Jurkat, Clone E6-1 (cell line): ENCODE measurements at places on chromosomes 1 and 21.

- peak; percentile 1 for DNase-seq
Observed at GRCh38 chr1:2786329-2787162, 14.9 kb downstream of the TTC34 start.

DNA sequence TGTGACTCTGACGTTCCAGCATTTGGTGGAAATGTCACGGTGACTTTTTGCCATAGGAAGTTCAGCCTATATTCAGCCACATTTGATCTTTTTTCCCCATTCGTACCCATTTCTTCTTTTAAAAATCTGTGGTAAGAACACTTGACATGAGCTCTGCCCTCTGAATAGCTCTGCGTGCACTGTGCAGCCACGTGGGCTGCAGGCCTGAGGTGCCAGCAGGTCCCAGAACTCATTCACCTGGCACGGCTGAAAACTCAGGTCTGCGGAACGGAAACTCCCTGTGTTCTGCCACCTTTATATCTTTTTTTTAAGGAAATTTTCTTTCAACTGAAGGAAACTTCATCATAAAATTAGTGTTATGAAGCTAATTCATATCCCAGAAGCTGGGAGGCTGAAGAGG is 28.6 kb downstream of the CEP104 start:
- DNase-seq: no peak

DNA sequence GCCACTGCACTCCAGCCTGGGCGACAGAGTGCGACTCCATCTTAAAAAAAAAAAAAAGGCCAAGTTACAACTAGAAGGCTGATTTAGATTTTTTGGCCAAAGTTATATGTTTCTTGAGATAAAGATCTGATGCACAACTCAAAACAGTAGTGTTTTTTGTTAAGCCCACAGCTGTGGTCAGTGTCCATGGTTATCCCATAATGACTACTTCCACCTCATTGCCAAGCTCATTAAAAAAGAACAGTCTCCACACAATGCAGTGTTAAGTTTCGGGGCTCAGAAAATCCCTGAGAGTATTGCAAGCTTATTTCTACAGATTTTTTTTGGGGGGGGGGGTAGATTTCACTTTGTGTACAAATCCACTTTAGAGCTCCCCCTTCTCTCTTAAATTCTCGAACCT is 120.5 kb downstream of the RUNX1 start:
- no peak for DNase-seq

- DNase-seq: no peak
Observed at GRCh38 chr1:204380293-204380831, 20.6 kb upstream of the PLEKHA6 start.

DNA sequence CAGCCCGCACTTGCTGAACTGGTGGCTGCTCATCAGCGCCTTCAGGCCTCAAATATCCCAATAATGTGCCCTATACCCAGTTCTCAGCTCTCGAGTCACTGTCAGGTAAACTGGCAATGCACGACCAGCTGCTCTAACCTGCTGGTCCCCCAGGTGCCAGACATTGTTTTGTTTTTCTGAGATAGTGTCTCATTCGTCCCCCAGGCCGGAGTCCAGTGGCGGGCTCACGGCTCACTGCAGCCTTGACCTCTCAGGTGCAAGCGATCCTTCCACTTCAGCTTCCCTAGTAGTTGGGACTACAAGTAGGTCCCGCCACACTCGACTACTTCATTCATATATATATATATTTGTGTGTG is 1.0 kb upstream of the NADK start:
- no peak for DNase-seq

DNA sequence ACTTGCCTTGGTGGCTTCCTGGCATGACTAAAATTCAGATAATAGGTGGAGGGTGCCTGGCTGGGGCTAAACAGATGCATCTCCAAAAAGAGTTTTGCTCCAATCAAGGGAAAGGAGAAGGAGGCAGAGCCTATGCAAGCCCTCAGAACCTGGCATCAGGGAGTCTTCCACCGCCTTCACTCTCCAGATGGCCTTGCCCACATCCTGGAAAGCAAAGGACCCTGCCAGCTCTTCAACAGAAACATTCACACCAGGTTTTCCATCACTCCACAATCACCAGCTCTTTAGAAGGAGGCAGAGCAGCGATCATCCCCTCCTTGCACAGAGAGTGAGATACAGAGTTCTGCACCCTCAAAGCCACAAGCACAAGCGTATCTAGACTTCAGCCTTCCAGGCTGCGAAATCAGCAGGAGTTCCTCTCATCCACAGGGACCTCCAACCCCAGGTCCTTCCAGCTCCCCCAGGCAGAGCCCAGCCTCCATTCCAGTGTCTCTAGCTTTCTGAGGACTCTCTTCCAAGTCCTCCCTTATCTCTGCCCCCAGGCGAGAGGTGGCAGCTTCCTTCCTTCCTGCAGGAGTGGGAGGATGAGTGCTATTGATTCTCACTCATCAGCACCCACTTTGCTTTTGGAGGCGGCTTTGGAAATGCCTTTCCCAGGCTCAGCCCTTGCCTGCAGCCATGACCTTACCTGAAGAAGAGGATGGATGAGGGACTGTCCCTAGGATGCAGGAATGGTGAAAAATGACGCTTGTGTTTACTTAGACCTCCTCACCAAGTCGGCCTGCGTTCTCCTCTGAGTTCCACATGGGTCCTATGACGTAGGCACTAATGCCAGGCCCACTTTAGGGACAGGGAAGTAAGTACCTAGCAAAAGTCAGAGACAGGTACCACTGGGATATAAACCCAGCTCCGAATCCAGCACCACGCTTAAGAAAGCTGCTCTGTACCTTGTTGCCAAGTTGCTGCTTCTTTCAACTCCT is 75.4 kb downstream of the RIPK4 start:
- peak; percentile 18 for DNase-seq

DNA sequence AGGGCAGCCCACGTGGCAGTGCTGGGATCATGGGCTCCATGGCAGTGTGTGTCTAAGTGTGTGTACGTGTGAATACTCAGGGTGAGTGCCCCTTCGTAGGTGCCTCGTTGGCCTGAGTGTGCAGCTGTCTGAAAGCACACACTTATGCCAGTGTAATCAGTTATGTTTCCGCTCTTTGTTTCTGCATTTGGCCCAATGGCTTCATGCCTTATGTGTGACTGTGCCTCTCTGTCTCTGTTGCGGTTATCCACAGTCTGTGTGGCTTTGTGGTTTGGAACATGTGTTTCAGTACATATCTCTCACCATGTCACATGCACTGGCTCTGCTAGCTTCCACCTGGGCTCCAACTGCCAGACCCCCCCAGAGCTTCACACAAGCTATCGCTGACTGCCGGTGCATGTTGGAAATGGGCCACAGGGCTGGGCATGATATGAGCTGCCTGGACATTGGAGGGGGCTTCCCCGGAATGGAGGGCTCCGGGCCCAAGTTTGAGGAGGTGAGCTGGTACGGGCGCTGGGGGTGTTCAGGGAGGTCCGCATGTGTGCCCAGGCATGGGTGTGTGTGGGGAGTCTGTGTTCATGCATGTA is 70.3 kb upstream of the TINAGL1 start:
- peak; percentile 100 for DNase-seq

- DNase-seq: no peak
Observed at GRCh38 chr1:212421165-212421564, 6.5 kb upstream of the PACC1 start.

DNA sequence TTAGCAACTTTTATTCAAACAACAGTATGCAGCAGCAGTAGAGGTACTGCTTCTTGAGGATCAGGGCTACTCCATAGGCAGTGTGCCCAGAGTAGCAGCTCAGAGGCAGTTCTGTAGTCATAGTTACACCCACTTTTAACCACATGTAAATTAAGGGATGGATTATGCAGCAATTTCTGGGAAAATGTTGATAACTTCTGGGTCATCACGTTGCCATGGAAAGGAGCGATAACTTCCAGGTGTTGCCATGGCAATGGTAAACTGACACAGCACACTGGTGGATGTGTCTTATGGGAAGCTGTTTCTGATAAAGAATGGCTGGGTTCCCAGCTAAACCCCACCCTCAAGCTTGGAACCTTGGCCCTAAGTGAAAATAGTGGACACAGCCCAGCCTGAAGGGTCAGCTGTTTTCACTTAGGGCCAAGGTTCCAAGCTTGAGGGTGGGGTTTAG is 29.0 kb upstream of the PLA2G2A start:
- no peak for DNase-seq

DNA sequence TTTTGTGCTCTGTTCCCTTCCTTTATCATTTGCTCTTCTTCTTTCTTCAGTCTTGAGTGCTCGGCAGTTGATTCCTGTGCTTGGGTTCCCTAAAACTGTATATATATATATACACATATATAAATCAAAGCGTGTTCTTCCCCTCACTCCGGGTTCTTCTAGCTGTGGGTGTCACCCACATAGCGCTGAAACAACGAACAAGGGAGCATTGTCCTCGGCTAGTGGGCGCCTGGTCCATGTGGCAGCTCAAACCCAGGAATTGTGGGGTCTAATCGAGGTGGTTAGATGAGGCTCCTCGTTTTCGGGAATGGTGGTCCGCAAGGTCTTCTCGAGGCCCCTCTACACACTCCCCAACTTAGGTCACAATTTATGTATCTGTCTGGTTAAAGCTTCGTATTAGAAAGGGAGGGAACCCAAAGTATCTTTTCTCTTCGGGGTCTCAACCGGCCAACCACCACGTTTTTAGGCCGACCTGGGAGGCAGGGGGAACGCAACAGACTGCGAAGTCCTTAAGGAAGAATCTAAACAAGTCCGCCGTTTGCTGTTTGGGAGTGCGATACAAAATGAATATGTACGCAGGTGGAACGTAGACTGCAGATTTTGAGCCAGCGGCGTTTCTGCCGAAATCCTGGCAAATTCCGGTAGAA is 504 bp upstream of the SDHC start:
- no peak for DNase-seq

GRCh38 chr1:6298940-6299465 is 38.1 kb upstream of the GPR153 start:
- DNase-seq: no peak

DNA sequence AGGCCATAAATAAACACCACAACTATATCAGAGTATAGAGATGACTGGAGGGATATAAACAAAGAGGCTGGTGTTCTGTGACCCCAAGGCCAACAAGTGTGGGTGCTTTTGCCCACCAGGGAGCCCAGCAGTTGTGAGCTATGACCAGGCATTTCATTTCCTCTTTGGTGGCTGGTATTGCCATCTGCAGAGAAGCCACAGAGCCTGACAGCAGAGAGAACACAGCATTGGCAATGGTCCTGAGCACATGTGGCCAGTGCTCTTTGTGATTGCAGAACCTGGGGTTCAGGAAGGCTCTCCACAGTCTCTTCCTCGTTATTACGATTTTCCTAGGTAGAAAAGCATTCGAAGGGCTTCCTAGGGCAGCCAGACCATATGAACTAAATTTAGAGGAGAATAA is 112.3 kb downstream of the TM2D1 start:
- no peak for DNase-seq

GRCh38 chr1:231021540-231022031 is 18.5 kb downstream of the FAM89A start:
- DNase-seq: no peak

- DNase-seq: no peak
Observed at GRCh38 chr1:215083383-215083961, 935 bp downstream of the KCNK2 start.

- DNase-seq: no peak
Observed at GRCh38 chr1:31912839-31913239, 25.3 kb downstream of the PTP4A2 start.
